RWPE1 (cell line): ENCODE measurements at places on chromosomes 2 and 18.

GRCh38 chr2:201971531-201972228 is 62.0 kb upstream of the FZD7 start:
- no peak for DNase-seq

DNA sequence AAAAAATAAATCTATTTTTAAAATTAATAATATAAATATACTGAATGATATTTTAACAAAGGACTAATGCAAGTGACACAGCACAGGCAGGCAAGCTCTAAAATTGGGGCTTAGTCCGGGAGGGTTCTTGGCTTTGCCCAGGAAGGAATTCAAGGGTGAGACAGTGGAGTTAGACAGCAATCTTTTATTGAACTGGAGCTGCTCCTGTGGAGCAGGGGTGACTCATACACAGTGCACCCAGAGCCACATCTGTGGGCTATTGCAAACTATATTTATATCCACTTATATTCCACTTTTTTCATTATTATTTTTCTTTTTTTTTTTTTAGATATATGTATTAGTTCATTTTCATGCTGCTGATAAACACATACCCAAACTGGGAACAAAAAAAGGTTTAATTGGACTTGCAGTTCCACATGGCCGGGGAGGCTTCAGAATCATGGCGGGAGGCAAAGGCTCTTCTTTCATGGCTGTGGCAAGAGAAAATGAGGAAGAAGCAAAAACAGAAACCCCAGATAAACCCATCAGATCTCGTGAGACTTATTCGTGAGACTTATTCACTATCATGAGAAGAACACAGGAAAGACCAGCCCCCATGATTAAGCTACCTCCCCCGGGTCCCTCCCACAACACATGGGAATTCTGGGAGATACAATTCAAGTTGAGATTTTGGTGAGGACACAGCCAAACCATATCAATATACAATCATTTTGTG is 437.1 kb downstream of the BCL11A start:
- DNase-seq = no peak

GRCh38 chr2:73718851-73719621 is 18.1 kb downstream of the TPRKB start:
- DNase-seq = no peak

DNA sequence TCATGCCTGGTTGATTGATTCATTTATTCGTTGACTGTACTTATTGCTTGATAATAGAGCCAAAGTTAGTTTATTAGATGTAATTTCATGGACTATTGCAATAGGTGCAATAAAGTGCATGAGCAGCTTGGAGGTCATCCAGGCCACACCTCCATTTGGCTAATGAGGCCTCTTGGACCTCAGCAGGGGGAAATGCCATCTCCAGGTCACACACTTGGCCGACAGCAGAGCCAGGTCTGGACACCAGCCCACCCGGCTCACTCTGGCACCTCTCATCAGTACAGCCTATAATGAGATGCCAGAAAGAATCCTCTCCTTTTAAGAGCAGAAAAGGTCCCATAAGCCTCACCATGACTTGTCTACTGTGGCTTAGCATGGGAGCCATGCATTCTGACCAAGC is 71.2 kb upstream of the AFF3 start:
- no peak for DNase-seq

- no peak for DNase-seq
Measured at GRCh38 chr2:79005216-79005615, 20.3 kb upstream of the REG3G start.

- DNase-seq = no peak
Measured at GRCh38 chr2:230708204-230708603, 4.4 kb upstream of the CAB39 start.

GRCh38 chr2:97870396-97870843 is 125.3 kb downstream of the TMEM131 start:
- peak; percentile 30 for DNase-seq

GRCh38 chr2:134136731-134137130 is 117.1 kb upstream of the MGAT5 start:
- DNase-seq = no peak

GRCh38 chr2:1282552-1282951 is 130.7 kb upstream of the TPO start:
- no peak for DNase-seq

DNA sequence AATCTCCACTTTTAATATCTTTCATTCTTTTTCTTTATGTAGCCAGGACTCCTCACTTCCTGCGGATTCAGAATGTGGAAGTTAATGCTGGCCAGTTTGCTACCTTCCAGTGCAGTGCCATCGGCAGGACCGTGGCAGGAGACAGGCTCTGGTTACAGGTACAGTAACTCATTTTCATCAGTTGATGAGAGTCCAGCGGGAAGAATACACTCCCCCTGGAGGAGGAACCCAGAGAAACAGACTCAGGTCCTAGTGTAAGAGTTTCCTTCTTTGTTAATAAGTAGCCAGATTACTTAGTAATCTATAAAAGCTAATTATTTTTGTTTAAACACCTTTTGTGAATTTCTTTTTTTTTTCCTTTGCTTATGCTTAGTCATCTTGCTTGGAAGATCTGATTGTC is 359.4 kb downstream of the PTPRM start:
- DNase-seq = no peak

DNA sequence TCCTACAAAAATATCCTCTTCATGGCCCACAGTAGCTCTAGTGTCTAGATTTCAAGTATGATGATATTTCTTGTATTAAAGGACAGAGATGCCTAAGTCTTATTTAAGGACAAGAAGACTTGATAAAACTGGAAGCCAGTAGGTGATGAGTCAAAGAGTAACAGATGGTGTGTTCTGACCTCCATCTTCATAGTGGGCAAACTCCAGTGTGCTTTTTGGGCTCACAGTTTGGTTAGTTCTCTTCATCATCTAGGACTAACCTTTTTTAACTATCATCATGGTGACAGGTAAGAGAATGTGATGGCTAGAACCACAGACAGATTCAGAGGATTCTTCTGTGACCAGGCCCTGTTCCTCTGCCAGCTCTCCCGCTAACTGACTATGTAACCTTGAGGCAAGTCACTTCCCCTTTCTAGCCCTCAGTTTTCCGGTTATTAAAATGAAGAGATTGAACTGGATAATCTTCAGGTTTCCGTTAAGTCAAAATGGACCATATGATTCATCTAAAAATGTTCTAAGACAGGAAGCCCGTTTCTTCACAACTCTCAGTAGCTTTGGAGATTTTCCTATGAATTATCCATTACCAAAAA is 140.3 kb upstream of the RASGRP3 start:
- no peak for DNase-seq

- DNase-seq = no peak
Measured at GRCh38 chr18:22176420-22177326, 7.3 kb downstream of the GATA6 start.

GRCh38 chr2:231238689-231239088 is 40.3 kb downstream of the ARMC9 start:
- DNase-seq = no peak

- no peak for DNase-seq
Measured at GRCh38 chr18:66110607-66111006, 359.8 kb downstream of the CDH7 start.

GRCh38 chr2:63614983-63615945 is 26.5 kb downstream of the MDH1 start:
- DNase-seq = peak; percentile 70
